ENCODE measurements at places on chromosomes 7 and 10.

- DNase-seq = no peak
Measured at GRCh38 chr10:19970717-19971116, 154.5 kb downstream of the PLXDC2 start.

DNA sequence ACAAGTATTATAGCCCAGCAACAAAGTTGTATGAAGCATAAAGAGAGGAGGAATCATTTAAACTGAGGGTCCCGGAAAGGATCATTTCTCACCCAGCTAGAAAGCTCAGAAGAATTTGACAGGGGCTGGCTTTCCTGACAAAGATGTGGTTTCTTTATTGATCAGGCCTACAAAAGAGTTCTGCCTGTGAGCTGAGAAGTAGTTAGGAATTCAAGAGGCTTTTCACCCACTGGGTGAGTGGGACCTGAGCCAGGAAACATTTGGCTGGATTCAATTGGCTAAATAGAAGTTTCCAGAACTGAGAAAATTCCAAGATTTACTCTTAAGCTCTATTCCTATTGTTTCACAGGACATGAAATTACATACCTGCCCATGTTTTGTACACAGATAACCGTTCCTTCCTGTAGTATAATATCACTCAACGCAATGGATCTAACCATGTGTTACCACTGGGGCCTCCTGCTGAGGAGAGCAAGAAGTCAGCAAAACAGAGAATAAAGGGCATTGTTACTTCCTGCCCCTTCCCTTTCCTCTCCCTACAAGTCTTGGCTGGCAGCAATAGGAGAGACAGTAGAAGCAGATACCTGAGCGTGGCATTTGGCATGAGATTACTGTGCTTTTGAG lies 53.9 kb upstream of the PAPSS2 start:
- DNase-seq = no peak

- no peak for DNase-seq
Measured at GRCh38 chr7:25311346-25311745, 83.1 kb upstream of the NPVF start.

- DNase-seq = no peak
Measured at GRCh38 chr10:80015911-80016830, 62.3 kb upstream of the TMEM254 start.

- no peak for DNase-seq
Measured at GRCh38 chr10:99573790-99574189, 41.0 kb downstream of the NKX2-3 start.

DNA sequence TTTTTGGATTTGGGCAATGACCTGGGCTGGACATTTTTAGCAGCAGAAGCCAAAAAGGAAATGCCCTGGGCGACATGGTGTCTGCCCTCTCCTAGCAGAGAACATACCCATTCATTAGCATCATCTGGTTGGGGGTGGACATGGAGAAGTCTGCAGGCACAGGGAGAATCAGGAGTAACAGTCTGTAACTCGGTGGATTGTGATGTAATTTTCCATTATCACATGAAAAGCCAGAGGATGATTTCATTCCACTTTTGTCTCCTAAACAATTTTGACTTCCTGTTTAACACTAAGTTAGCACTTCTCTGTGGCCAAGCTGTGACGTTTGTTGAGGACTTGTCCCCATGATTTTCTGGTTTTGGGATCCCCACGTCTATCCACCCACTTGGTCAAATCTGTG lies 153.8 kb upstream of the HABP2 start:
- no peak for DNase-seq

- no peak for DNase-seq
Measured at GRCh38 chr10:123563994-123564393, 102.2 kb upstream of the GPR26 start.

DNA sequence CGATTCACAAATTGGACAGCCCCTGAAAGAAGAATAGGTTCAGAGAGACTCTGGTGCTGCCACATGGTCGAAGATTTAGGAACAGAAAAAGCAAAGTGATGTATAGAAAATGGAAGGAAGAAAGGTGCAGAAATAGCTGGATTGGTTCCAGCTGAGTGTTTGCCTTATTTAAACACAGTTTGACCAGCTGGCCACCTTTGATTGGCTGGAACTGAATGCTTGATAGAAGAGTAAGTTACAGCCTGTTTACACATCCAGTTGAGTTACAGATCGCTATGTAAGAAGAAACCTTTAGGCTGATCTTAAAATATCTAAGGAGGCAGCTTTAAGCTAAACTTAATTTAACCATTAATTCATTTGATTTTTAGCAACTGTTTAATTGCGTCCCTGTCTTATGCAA lies 40.3 kb upstream of the KAT6B start:
- DNase-seq = no peak

DNA sequence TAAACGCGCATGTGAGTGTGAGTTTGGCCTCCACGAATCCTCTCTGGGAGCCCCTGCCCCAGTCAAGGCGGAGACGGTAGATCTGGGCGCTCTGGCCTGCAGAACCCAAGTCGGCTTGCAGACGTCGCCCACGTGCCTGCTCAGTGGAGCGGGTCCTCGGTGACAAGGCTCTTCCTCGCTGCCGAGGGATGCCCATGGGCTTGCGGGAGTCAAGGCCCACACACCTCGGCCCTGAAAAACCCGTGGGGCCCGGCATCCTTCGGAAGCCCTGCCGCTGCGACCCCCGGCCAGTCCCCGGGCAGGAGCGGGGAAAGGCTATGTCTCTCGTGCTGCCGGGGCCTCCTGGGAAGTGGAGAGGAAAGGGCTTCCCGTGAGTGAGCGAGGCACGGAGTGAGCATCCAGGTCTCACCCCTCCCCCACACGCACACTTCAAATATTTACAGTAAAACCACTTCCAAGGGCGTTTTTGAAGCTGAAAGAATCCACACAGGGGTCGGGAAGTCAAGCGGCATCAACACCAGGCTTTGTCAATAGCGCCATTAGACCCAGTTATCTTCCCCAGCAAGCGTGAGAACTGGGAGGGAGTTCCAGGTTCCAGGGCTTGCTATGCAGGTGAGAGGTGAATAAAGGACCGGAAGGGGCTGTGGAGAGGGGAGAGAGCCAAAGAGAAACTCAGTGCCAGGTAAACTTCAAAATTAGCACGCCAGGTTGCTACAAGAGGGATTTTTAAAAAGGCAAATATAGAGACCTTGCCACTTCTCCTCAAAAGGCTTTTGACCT lies 1.1 kb upstream of the MNX1 start:
- no peak for DNase-seq

DNA sequence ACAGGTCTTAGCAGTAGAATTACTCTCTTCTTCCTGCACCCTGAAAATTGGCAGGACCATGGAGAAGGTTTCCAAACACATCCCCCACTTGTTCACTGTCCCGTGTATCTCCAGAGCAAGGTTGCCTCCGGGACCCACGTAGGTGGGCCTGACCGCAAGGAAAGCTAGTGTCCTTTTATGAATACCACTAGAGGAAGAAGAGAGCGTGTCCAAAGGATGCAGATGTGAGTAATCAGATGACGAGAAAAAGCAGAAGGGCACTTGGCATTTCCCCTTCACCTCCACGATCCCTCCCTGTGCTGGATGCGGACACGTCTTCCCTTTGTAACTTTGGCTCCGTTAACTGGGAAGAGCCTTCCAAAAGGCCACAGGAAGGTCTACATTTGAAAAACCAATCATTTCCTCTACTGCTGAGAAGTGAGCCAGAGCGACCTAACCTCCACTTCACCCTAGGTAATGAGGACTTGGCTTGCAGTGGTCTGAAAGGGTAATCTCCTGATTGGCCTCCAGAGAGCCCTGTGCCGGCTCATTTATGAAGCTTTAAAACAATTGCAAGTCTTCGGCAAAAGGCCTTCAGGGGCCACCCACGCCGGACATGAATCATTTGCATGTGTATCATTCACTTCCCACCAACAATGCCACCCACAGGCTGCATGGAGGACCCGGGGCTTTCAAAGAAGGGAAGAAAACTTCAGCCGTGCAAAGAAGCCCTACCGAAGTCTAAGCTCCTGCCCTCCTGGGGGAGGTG lies 55.4 kb downstream of the LYZL1 start:
- no peak for DNase-seq

DNA sequence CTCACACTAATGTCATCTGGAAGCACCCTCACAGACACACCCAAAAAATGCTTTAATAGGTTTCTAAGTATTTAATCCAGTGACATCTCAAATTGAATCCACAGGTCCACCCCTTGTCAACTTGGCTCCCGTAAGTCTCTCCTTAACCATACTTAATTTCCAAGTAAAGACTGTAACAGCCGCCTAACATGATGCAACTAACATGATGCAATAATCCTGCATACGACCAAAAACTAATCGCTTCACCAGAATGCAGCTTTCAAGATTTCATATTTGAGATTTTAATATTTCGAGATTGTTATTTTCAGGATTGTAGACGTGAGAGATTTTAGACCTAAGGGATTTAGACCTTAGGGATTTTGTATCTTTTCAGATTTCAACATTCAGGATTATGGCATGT lies 3.7 kb upstream of the HDAC9 start:
- DNase-seq = no peak

- no peak for DNase-seq
Measured at GRCh38 chr7:116630357-116630756, 41.6 kb upstream of the MET start.

GRCh38 chr10:11520892-11521291 lies 90.6 kb downstream of the USP6NL start:
- no peak for DNase-seq

- no peak for DNase-seq
Measured at GRCh38 chr10:17229717-17229966, 1.6 kb downstream of the VIM start.

DNA sequence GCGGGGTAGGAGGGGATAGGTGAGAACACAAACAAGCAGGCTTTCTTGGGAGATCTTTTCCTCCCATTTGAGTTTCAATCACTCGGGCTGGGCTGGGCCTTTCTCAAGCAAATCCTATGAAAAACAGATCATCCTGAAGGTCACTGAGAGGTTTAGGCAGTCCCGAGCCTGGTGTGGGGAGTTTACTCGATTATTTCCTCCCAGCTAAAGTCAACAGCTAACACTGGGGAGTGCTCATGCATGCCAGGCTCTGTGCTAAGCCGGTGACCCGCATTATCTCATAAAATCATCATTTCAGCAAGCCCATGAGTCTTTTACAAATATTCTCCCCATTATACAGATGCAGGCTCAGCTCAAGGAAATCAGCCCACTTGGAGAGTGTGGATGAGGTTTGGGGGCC lies 85.0 kb upstream of the PAX2 start:
- DNase-seq = no peak
